Neural crest cell (in vitro differentiated cells): ENCODE measurements at places on chromosomes 6 and 20. TPM values are rescaled to one million over a fixed set of nuclear protein-coding genes. Genes with fewer than 3 reads are reported as not detected.

GRCh38 chr20:45470262-45470931, 844 bp downstream of the WFDC2 start:
- peak; percentile 59 for DNase-seq

DNA sequence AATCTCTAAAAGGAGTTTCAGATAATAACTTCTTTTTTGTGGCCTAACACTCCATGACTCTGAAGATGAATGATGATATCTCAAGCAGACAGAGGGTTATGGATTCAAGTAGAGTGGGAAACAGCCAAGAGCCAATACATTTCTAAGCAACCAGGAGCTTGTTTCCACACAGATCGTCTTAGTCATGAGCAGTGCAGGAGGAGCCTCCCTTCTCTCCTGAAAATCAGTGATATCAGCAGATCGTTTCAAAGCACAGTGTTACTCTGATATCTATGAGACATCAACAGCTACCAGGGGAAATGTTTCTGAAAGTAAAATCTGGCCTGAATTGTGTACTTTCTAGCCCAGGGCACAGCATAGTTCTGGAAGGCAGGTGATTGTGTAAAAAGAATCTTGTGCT, 11.5 kb downstream of the ADGRG6 start:
- DNase-seq: no peak

Gene BMP7
- 13.8 and 14.5 TPM in 2 replicates for total RNA-seq

Gene TMC2
- not detected in 2 replicates for total RNA-seq

Gene BNIP5
- not detected in 2 replicates for total RNA-seq
